ENCODE measurements at places on chromosomes 13 and 19. TPM values are rescaled to one million over a fixed set of nuclear protein-coding genes. Genes with fewer than 3 reads are reported as not detected.

DNA sequence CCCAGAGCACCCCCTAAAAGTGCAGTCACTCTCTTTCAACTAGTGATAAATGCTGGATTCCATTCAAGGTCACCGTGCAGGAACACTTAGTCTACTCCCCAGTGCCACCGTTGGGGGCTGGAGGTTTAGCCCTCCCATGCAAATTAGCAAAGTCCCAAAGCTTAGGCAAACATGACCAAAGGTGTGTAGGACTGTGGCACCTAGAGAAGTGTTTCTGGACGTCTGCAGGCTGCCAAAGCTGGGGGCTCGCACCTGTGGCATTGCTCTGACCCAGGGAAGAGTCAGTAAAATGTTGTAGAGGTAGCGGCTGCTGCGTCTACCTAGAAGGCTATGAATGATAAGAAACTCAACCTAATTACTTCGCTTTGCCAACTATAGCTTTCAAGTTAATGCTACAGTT lies 13.9 kb downstream of the COL4A1 start:
- no peak for DNase-seq

DNA sequence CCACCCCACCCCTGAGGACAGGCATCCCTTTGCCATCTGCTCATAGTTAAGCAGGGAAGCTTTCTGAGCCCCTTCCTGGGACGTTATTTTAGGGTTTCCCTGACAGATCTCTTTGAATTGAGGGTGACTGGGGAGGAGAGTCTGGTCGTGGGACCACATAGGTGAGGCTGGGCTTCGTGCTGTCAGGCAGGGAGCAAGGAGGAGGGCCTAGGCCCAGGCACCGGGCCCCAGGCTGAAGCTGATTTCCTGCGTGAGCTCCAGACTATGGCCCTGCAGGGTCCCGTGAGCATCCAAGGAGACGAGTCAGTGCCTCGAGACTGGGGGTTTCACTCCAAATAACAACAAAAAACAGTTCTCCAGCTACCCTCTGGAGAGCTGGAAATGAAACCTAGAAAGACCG lies 60.4 kb downstream of the MYO9B start:
- no peak for DNase-seq

DNA sequence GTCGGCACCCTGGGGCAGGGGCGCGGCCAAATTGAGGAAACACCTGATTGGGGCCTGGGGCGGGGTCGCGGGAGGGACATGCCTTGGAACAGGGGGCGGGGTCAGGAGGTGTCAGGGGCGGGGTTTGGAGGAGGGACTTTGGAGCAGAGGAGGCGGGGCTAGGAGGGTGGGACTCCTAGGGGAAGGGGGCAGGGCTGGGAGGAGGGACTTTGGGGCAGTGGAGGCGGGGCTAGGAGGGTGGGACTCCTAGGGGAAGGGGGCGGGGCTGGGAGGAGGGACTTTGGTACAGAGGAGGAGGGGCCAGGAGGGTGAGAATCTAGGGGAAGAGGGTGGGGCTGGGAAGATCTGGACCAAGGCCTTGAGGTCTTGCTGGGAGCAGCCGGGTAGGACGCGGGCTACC lies 21.9 kb downstream of the GRIN2D start:
- DNase-seq = no peak

Gene SPRED3
- total RNA-seq = 0.52 TPM

Gene CABP5
- not detected for total RNA-seq

DNA sequence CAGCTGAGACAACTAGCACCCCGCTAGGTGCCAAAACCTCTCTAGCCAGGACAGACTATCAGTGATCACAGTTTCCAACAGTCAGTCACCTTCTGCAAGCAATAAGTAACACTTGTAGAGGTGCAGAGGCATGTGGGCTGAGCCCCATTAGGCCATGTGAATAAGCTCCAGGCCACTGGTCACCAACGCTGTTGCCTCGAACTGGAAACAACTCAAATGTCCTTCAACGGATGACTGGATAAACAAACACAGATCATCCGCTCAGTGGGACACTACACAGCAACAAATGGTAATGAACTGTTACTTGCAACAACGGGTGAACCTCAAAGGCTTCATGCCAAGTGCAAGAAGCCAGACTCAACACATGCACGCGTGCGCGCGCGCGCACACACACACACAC lies 27.5 kb upstream of the TMEM160 start:
- no peak for DNase-seq

Gene ZSCAN4
- not detected for total RNA-seq

GRCh38 chr13:33134213-33134612 lies 118.0 kb downstream of the KL start:
- no peak for DNase-seq

- DNase-seq = no peak
These were observed 2.1 kb upstream of the UTP14C start for GRCh38 chr13:52022356-52022755.

DNA sequence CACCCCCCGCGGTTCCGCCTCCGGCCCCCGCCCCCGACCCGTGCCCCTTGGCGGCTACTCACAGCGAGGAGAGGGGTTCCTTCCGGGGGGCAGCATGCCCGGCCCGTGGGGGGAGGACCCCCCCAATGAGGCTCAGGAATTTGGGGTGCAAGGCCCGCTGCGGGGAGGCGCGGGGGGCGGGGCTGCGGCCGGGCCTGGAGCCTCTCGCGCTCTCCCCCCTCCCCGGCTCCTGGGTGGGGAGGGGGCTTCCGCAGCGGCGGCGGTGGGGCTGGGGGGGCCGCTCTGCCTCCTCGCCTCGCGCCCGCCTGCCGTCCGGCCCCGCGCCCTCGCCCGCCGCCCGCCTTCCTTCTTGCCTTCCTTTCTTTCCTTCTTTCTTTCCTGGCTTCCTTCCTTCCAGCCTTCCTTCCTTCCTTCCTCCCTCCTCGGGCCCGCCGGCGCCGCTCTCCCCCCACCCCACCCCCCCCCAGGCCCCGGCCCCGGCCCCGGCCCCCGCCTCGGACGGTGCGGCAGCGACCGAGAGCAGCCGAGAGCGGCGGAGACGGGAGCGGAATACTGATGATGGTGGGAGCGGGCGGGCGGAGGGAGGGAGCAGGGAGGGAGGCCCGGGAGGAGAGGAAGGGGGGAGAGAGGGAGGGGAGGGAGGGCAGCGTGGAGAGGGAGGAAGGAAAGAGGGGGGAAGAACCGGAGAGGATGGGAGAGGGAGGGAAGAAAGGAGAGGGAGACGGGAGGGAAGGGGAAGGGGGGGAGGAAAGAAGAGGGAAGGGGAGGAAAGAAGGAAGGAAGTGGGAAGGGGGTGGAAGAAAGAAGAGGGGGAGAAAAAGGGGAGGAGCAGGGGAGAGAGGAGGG lies at the start of gene LRRC4B:
TSS of gene LRRC4B (minus strand) at position 554 of the 846 bp plus-strand sequence. CDS start 19,597 bp downstream, outside the sequence.
- DNase-seq = no peak

DNA sequence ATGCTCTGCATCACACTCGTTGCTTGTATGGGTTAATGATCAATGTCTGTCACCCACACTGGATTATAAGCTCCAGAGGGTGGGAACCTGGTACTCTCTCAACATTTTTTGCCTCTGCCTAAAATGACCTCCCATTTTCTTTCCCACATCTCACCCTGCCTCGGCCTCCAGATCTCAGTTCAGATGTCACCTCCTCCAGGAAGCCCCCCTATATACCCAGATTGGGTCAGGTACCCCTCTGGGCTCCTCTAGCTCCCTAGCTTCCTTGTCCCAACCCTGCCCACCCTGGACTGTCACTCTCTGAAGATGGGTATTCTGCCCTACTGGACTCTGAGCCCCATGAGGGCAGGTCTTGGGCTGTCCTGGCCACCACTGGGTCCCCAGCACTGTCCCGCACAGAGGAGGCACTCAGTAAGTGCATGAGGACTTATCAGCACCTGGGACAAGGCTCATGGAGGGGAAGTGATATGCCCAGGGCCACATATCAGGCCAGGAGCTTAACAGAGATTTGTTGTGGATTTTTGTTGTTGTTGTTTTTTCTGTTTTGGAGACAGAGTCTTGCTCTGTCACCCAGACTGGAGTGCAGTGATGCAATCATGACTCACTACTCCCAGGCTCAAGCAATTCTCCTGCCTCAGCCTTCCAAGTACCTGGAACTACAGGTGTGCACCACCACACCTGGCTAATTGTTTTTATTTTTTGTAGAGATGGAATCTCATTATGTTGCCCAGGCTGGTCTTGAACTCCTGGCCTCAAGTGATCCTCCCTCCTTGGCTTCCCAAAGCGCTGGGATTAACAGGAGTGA lies 23.8 kb downstream of the PRKD2 start:
- DNase-seq = no peak
